ENCODE measurements at places on chromosomes 4 and X. TPM values are rescaled to one million over a fixed set of nuclear protein-coding genes. Genes with fewer than 3 reads are reported as not detected.

Gene DAPP1
- total RNA-seq: 169 TPM

DNA sequence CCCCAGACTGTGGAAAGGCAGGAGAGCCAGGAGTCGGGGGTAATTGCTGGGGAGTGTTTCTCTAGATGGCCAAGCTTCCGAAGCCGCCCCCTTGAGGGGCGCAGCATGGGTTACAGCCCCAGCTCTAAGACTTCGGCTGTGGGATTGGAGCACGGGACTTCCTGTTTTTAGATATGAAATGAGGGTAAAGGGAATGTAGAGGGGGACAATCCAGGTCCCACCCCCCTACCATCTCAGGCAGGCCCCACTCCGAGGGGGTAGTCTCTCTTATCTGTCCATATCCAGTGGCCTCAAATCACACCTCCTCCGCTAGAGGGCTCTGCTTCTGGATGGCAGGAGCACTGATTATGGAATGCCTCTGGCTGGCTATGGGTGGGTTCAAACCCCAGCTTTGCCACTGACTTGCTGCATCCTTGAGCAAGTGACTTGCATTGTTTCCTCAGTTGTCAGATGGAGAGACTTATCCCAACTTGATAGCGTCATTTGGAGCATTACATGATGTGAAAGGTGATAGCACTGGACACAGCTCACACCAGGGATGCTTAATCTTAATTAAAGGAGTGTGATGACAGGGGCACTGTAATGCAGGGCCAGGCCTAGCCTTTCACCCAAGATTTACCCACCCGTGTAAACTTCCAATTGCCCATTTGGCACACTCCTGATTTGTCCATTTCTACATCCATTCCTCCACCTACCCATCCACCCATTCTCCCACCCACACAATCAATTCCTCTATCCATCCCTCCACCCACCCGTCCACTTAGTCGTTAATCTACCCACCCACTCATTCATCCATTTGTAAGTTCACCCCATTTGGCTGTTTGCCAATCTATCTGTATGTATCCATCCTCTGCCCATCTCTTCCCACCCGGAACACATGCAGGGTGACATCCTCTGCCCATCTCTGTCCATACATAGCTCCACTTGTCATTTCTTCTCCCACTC is 848 bp upstream of the KCND1 start:
- peak; percentile 55 for DNase-seq

GRCh38 chrX:40263014-40263560 is 165.3 kb upstream of the BCOR start:
- no peak for DNase-seq

DNA sequence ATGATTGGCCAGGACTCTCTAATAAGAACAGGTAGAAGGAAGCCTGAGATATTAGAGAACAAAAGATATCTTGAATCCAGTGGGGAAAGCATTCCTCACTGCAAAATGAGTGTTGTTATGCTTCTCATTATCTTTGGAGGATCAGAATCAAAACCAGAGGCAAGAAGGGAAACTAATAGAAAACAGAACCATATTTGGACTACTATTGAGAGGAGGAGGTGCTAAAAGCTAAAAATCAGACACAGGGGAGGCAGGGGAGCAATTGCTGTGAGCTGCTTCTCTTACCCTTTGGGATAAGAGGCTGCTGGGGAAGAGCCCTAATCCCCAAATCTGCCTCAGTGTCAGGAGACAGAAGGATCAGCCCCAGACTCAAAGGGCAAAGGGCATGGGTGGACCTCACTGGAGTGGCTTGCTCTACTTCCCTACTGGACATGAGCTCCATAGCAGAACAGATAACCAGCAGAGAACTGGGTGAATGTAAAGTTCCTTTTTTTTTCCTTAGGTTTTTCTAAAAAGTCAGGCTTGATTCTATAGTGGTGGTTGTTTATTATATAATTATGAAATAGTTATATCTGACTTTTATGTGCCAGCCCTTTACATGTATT is 60.1 kb downstream of the SEPTIN11 start:
- DNase-seq: no peak

Gene FAM149A
- not detected for total RNA-seq

DNA sequence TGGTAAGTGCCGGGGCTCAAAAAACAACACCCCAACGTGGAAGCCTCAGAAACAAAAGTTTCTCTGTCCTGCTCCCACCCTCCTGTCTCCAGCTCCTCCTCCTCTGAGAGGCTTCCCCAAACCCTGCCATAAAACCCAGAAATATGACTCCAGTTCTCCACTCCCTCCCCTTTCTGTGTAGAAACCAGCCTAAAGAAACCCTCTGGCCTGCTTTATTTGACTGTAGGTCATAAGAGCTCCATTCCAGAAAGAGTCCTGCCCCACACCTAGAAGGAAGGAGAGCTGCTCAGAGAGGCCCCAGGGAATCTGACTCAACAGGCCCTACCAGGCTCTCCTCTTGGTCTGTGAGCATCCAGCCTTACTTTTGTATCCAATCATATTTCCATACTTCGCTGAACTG is 872 bp upstream of the S100P start:
- no peak for DNase-seq

Gene ARHGEF38
- total RNA-seq: not detected

Gene NDNF
- not detected for total RNA-seq
